ENCODE measurements at places on chromosomes 6 and 20. TPM values are rescaled to one million over a fixed set of nuclear protein-coding genes. Genes with fewer than 3 reads are reported as not detected.

Gene PRR18
- not detected for total RNA-seq

Gene EPPIN
- total RNA-seq = not detected

Gene SLC17A3
- not detected for total RNA-seq

Gene RPN2
- 165 TPM for total RNA-seq

Gene PRICKLE4
- total RNA-seq = not detected

Gene CCN6
- 1.4 TPM for total RNA-seq

Gene ZC2HC1B
- total RNA-seq = not detected

Gene WDR27
- total RNA-seq = 27.2 TPM

Gene TMEM200A
- 2.1 TPM for total RNA-seq

Gene FYN
- 55.4 TPM for total RNA-seq

Gene TCF15
- total RNA-seq = 2.6 TPM

Gene ORC3
- total RNA-seq = 28.4 TPM

Gene EMILIN3
- 1.2 TPM for total RNA-seq

Gene MAN1A1
- total RNA-seq = 16.1 TPM

Gene PEDS1
- total RNA-seq = 46.6 TPM

Gene CGA
- not detected for total RNA-seq

Gene FBXO30
- 4.3 TPM for total RNA-seq

Gene CTCFL
- 0.07 TPM for total RNA-seq

Gene RAD21L1
- total RNA-seq = 1.2 TPM
